ENCODE measurements at places on chromosomes 11 and 22.

DNA sequence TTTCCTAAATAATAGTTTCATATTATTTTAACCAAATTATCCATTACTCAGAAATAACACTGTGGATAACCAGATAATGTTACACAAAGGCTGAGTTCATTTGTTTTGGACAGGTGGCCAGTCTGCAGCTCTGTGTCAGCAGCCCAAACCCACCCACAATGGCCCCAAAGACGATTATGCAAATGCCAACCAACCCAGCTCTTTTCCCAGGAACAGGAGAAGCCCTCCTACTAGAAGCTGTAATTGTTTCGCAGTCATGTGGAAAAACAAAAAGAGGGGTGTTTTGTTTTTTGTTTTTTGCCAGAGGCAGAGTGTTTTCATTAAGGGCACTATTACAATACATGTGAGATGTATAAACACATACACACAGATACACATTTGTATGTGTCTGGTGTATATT, 102.1 kb downstream of the FCHSD2 start:
- DNase-seq = no peak

DNA sequence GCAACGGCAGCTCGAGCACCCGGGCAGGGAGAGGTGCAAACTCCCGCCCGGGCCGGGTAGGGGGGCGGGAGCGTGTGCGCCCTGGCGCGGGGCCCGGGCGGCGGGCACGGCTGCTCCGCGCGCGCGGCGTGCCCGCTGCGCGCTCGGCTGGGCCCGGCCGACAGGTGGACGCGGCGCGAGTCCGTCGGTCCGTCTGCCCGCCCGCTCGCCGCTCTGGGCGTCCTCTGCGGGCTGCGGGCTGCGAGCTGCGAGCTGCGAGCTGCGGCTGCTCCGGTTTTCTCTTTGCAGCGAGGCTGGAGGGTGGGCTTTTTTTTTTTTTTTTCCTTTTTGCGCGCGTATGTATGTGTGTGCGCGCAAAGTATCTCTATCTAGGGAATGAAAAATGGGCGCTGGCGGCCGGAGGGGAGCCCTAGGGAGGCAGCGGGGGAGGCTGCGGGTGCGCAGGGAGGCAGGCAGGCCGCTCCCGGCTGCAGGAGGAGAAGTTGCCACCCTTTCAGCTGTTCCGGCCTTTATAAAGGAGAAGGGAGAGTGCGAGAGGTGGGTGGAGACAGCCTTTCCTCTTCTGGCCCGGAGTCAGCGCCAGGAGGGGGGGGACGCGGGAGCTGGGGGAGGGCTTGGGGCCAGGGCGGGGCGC, at the start of gene PDGFB:
PDGFB (minus strand) TSS at position 487 of the 634 bp plus-strand sequence. CDS start 1,019 bp downstream, outside the sequence.
- peak; percentile 41 for DNase-seq

DNA sequence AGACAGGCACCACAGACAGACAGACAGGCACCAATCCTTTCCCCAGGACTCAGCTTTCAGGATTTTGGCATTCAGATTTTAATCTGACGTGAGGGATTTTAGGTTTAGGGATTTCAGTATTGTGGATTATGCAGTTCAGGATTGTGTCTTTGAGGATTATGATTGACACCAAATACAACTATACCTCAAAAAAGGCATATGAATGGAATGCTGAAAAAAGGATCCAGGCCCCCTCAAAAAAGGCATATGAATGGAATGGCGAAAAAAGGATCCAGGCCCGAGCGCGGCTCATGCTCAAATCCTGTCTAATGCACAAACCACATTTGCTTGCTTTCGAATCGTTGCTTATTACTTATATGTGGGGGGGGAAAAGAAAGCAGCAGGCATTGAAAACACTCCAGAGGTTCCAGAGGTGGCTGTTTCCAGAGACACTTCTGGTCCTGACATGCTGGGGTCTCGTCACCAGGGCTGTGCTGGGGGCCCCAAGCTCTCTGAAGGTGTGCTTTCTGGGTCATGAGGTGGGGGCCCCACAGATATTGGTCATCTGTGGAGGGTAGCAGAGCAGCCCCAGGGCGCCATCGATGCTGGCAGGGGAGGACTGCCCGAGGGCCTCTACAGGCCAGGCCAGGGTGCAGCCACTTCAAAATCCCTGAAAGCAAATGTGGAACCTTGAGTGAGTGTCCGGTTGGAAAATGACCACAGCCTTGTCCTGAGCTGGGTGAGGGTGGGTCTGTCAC, 16.8 kb upstream of the OSBPL5 start:
- no peak for DNase-seq

GRCh38 chr22:39207141-39208012, 37.4 kb downstream of the PDGFB start:
- DNase-seq = peak; percentile 38

DNA sequence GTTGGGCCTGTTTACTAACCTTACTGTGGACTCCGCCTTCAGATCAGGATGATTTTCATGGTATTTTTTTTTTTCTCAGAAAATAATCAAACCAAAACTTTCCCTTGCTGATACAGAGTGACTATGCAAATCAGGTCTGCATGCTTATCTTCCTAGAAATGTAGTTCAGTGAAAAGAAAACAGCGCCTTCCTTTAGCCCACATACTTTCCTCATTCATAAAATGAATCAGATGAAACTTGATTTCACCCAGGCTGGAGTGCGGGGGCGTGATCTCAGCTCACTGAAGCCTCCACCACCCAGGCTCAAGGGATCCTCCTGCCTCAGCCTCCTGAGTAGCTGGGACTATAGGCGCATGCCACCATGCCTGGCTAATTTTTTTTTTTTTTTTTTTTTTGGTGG, 26.0 kb downstream of the ZNRF3 start:
- no peak for DNase-seq

GRCh38 chr11:8219257-8220021, 44.2 kb downstream of the LMO1 start:
- DNase-seq = peak; percentile 35

DNA sequence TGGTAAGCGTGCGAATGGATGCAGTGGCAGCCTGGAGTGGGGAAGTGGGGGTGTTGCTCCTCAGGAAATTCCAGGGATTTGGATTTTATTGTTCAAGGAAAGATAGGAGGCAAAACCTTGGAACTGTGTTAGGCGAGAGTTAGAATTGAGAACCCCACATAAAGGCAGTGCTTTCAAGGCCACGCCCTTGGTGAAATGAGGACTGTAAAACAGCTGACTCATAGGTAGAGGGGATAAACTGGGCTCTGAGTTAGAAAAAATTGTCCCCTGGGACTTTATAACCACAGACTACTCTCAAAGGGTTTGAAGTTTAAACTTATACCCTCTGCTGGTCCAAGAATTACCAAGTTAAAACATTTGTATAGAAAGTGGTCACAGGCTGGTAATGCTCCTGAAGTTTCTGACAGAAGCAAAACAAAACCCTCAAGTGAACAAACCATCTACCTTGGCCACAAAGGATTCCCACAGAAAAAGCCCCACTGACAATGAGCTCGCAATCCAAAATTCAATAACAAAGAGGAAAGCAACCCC, 250.3 kb upstream of the TBCEL start:
- DNase-seq = no peak

DNA sequence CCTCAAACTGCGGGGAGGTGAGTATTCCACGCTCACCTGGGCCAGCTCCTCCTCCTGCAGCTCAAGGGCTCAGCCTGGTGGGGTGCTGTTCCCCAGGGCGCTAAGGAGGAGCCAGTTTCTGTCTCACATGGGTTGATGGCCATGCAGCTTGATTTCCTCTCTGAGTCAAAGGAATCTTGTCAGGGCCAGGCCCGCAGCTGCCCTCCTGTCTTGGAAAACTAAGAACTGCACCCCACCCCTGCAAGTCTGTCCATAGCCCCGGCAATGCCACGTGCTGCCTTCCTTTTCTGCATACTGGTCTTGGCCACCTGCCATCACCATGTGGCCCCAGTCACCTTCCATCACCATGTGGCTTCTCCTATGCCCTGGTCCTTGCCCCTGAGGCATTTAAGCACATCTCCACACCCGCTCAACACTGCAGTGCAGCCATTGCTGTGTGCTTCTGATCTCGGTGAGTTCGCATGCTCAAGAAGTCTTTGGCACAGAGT, 35.2 kb upstream of the CLDN5 start:
- no peak for DNase-seq

DNA sequence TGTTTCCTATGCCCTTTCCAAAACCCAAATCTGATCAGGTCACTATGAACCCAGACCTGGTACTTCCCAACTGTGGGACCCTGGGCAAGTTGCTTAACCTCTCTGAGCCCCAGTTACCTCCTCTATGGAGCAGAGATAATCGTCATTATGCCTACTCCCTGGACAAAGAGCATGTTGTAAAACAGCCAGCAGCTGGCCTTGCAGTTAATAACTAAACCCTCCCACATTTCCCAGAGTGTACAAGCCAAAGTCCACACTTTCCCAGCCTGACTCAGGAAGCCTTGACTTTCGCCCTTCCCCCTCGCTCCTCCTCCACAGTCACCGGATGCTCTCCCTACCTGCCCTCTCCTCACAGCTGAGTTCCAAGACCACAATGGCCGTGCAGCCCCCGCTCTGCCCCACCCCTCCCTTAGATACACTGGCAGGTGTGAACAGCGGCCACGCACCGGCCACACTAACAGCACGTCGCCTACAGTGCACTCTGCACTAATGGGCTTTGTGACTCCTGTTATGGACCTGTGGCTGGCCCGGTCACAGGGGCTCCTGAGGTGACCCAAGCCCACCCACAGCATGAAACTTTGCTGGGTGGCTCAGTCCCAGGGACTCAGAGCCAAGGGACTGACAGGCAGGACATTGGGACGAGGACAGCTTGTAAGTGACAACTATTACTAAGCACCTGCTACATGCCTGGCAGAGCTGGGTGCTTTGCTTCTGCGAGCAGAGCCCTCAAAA, 15.6 kb upstream of the MFNG start:
- peak; percentile 71 for DNase-seq

DNA sequence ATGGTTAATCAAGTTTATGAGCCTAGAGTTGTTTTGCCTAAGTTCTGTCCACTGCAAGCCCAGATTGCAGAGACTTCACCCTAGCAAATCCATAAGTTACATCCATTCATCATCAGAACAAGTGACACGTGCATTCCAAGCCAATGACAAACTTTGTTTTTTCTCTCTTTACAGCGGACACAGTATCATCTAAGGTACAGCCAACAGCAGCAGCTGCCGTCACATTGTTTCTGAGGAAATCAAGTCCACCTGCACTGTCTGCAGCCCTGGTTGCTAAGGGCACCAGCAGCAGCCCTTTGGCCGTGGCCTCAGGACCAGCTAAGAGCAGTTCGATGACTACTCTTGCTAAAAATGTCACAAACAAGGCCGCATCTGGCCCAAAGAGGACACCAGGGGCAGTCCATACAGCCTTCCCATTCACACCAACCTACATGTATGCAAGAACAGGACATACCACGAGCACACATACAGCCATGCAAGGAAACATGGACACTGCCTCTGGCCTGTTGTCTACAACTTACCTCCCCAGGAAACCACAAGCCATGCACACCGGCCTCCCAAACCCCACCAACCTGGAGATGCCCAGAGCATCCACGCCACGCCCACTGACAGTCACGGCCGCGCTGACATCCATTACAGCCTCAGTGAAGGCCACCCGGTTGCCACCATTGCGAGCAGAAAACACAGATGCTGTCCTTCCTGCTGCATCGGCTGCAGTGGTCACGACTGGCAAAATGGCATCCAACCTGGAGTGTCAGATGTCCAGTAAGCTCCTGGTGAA, 155.8 kb downstream of the C11orf91 start:
- DNase-seq = no peak

GRCh38 chr22:20140521-20140964, 8.9 kb downstream of the ZDHHC8 start:
- DNase-seq = no peak

DNA sequence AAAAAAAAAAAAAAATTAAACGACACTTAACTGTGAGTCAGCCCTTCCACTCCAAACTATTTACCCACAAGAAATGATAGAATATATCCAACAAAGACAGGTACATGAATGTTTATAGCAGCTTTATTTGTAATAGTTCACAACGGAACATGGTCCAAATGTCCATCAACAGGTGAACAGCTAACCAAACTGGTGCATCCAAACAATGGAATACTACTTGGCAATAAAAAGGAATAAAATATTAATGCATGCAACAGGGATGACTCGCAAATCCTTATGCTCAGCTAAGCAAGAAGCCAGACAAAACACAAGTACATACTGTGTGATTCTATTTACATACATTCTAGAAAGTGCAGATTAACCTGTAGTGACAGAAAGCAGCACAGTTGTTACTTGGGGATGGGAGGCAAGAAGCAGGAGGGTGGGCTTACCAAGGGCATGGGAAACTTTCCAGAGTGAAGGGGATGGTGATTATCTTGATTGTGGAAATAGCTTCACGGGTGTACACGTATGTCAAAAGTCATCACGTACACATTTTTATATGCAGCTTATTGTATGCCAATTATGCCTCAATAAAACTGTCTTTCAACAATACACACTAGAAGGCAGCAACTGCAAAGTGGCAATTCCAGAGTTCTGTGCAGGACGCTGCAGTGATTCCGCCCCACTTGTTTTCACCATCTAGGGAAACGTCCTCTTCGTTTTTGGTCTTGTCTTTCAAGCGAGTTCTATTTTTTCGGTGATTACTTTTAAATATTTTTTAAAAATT, 6.7 kb upstream of the SF1 start:
- no peak for DNase-seq

DNA sequence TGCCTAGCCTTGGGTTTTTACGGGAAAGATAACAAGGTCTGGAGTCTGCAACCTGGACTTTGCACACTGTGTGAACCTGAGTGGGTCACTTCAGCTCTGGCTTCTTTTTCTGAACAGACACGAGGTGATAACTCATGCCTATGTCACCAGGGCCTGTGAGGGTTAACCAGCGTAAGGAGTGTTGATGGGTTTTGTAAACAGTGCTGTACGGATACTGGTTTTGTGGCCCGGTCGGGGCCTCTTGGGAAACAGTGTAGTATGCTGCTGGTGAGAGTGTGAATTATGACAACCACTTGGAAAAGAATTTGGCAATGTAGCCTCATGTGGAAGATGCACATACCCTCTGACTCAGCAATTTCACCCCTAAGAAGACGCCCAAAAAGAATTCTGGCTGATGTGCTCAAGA, 266.8 kb downstream of the MN1 start:
- no peak for DNase-seq

GRCh38 chr11:134079317-134079716, 10.4 kb downstream of the JAM3 start:
- no peak for DNase-seq

GRCh38 chr11:111598559-111598958, 3.7 kb upstream of the SIK2 start:
- DNase-seq = no peak

DNA sequence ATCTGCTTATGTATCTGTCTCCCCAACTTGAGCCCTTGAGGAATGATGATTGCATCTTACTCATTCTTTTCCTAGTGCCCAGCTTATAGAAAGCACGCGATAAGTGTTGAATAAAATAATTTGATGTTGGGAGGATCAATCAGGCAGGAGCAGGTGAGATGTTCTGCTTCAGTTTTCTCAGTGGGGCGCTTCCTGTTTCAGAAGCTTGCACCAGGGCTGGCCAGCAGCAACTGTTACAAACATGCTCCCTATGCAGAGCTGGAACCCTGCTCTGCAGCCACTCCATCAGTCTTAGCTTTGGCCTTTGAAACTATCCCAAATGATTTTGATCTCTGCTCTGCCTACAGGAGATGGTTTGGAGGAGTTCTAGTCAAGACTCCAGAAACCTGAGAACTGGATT, 3.9 kb downstream of the ENDOD1 start:
- no peak for DNase-seq
